ENCODE measurements at places on chromosomes 13 and 19.

DNA sequence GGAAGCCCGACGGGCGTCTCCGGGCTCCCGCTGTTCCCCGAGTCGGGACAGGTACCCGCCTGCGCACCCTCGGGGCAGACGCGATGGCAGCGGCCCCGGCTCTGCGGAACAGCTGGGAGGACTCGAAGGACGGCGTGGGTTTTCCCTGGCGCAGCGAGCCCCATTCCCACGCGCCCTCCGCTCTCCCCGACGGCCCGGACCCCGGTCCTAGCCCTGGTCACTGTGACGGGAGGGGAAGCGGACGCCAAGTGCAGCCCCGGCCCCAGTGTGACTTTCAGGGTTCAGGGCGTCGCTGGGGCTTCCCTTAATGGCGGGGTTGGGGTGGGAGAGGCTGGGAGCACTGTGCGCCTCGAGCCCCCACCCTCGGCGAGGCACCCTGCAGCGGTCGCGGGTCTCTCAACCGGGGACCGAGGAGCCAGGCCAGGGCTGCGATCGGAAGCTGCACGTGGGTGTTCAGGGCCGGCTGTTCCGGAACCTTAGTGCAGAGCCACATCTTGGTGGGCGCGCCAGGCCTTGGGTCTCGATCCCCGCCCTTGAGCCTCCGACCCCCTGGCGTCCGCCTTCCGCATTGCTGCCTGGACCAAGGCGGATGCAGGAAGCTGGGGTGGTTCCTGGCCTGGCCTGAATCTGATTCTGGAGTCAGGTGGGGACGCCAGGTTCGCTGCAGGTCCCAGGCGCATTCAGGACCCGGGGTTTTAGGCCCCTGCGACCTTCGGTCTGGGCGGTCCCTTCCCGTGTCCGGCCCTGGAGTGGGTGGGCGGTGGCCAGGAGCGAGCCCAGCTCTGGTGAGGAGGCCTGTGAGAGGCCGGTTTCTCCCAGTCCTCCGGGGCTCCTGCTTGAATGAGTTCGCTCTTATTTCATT lies 3.5 kb downstream of the LGALS7B start:
- no peak for DNase-seq

- no peak for DNase-seq
Measured at GRCh38 chr13:29993716-29994488, 143.5 kb upstream of the UBL3 start.

GRCh38 chr19:56261145-56261544 lies 11.4 kb upstream of the EDDM13 start:
- no peak for DNase-seq

GRCh38 chr19:42563352-42564210 lies 31.1 kb downstream of the CEACAM8 start:
- no peak for DNase-seq

GRCh38 chr13:55439450-55439849 lies 1701.3 kb upstream of the PRR20A start:
- DNase-seq: no peak

DNA sequence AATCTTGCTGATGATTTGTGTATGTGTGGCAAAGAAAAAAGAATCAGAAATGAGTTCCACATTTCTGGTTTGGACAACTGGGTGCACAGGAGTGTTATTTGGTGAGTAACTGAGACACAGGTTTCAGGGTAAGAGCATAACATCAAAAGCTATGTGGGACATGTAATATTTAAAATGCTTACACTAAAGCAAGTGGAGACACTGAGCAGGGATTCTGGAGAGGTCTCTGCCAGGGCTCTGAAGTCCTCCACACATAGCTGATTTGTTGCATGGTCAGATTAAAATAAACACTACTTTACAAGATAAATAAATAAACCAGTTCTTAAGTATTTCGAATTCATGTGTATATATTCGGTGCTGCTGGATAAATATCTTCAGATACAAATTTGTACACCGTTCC lies 16.3 kb upstream of the PEG3 start:
- no peak for DNase-seq

GRCh38 chr19:48617146-48617937 lies 1.6 kb downstream of the RPL18 start:
- no peak for DNase-seq

DNA sequence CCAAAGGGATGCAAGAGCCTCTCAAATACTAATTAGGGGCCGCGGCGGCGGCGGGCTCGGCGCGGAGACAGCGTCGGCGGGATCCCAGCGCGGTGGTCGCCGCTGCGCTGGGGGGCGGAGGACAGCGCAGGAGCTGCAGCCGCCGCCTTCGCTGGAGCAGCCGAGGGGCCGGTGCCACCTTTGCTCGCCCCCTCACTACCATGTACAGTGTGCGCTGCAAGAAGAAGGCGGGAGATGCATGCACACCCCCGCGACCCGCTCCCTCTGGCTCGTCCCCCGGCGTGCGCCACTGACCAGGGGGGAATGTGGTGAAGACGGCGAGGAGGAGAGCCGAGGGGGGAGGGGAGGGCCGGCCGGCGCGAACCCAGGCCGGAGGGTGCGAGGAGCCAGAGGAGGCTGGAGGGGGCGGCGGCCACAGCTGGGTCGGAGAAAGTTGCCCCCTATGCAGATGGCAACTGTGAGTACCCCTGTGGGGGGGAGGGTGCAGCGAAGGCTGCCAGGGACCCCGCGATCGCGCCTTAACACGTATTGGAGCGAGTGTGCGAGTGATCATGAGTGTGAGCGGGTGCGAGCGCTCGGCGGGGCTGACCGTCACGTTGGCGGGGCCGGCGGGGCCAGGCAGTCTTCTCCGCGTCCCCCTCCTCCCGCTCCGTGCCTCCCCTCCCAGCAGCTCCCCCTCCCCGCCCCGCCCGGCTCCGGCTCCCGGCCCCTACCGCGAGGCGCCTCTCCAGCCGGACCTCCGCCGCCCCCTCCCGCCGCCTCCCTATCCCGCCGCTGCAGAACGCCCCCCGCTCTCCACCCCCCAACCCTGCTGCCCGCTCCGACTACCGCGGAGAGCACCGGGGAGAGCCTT lies 808 bp downstream of the SLITRK5 start:
- no peak for DNase-seq

- no peak for DNase-seq
Measured at GRCh38 chr13:94063096-94063495, 416.4 kb downstream of the DCT start.

- no peak for DNase-seq
Measured at GRCh38 chr19:17968362-17968761, 1.5 kb downstream of the KCNN1 start.

DNA sequence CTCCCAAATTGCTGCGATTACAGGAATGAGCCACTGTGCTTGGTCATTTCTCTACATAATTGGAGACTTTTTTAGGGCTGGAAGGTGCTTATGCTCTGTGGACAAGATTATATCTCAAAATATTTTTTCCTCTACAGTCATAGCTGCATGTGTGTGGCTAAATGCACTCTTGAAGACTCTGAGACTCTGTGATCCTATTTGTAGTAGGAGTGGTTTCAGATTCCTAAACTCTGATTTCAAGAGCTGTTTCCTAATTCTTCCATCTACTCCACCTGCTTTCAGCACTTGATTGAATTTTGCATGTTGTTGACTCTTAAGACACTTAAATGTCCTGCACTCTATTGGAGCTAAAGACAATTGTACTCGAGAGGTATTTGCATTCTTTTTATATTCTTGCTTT lies 78.0 kb downstream of the KLF5 start:
- no peak for DNase-seq

DNA sequence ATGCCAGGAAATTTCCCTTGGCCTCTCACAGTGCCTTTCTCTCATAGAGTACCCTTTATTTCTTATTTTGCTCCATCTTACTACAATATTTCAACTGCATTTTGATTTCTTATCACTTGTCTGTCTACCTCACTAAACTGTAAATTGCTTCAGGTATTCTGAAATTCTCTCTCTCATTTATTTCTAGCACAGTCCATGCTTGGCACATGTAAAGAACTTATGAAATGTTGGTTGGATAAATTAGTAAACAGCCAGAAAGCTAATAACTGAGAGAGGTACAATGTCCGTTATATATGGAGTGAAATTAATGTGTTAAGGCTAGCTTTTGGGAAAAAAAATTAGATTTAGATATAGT lies 138.3 kb upstream of the RFC3 start:
- DNase-seq: no peak

DNA sequence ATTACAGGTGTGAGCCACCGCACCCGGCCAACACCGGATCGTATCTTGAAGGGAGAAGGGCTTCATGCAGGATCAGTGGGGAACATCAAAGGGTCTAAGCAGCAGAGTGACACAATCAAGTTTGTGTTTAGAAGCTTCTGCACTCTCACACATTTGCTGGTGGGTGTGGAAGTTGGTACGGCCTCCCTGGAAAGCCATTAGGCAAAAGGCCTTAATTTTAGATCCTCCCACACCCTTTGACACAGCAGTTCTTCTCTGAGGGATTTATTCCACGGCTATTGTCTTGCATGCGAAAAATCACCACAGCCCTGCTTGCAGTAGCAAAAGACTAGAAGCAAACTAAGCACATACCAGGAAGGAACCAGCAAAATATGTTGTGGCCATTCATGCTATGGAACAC lies 18.3 kb upstream of the SLC1A5 start:
- DNase-seq: no peak

- no peak for DNase-seq
Measured at GRCh38 chr13:38730332-38730731, 43.5 kb downstream of the FREM2 start.

DNA sequence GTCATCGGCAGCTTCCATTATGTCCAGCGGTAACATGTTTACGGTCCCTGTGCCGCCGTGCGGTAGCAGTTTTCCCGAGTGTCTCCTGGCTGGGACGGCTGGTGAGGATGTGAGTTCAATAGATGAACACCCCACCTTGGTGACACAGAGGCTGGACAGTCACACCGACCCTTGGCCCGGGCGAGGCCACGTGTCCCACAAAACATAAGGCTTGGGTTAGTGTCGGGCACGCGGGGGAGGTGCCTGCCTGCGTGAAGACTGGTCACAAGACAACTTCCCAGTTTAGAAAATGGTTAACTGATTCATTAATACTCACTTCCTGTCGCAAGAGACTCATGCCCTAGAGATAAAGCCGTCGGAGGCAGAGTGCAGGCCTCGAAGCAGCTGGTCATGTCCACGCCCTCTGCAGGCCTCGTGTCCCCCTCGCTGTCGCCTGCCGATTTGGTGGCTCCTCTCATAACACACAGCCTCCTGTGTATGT lies 17.2 kb downstream of the RASA3 start:
- DNase-seq: no peak

DNA sequence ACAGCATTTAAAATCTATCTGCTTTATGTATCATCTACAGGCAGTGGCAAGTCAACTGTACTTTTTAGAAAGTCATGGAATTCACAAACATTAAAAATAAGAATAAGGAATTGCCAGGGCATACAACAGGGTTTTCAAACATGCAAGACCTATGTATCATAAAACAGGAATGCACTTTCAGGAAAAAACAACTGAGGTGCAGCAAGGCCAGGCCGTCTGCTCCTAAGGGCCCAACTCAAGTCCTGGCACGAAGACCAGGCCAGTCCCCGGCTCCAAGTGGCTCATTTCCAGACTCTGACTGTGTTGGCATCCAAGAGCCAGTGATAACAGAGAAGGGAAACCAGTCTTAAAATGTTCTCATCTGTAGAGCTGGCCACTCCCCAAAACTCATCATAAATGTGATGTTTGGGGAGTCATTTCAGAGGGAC lies 7.1 kb downstream of the RFX2 start:
- DNase-seq: no peak

DNA sequence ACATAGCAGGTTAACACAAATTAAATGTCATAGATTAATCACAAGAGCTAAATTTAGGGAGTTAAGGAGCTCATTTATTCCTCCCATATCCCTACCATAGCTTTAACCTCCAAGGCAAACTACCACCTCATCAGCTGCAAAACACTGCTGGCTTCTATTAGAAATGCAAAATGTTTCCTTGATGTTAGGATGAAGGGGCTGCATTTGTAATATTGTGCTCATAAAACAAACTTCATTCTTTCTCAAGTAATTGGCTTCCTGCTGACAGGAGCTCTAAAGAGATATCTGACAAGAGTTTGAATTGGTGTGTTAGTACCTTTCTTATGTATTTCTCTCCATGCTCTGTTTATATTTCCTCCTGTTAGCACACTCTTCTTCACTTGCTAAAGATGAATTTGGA lies 152.1 kb downstream of the OLFM4 start:
- no peak for DNase-seq

DNA sequence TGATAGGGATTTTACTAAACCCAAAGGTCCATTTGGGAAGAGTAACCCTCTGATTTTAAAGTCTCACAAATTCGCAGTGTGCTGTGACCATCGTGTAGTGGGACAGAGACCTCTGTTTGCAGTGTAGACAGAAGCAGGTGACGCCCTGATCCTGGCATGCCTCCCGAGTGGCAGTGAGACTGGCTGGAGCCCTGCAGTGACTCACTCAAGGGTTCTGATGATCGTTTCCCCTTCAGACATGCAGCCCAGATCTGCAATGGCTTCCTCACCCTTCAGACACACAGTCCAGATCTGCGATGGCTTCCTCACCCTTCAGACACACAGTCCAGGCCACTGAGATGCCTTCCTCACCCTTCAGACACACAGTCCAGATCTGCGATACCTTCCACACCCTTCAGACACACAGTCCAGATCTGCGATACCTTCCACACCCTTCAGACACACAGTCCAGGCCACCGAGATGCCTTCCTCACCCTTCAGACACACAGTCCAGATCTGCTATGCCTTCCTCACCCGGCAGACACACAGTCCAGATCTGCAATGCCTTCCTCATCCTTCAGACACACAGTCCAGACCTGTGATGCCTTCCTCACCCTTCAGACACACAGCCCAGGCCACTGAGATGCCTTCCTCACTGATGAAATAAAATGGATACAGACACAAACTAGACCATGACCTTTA lies 125.2 kb downstream of the ATP11A start:
- no peak for DNase-seq

DNA sequence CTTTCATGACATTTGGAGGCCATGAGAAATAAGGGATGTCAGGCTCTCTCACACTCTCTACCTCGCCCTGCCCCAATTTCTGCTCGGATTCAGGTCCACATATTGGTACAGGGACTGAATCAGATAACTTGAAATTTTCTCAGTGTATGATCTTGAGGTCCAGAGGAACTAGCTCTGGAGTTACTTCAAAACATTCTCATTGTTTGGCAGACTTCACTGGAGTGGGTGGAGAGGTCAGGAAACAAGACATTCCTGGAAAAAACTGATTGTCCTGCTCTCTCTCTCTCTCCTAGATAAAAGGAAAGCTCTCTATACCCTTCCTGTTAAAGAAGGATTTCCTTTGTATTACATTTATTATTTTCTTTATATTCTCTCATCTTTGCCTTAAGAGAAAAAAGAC lies 428.1 kb upstream of the DACH1 start:
- DNase-seq: no peak

DNA sequence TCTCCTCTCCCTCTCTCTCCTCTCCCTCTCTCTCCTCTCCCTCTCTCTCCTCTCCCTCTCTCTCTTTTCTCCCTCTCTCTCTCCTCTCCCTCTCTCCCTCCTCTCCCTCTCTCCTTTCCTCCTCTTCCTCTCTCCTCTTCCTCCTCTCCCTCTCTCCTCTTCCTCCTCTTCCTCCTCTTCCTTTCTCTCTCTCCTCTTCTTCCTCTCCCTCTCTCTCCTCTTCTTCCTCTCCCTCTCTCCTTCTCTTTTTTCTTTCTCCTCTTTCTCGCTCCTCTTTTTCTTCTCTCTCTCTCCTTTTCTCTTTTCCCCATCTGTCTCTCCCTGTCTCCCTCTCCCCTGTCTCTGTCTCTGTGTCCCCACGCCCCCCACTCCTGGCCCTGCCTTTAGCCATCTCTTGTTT lies 136.7 kb downstream of the GGACT start:
- no peak for DNase-seq

All from activated T-helper 1 cell treated with anti-CD3 and anti-CD28 coated beads, Interleukin-12 subunit alpha, Interleukin-12 subunit beta, Interleukin-2, Interleukin-4 antibody, amounts not matched to agents 30 ng/mL and 10 ng/mL and 1 ng/mL, durations not matched to agents 14 hours and 24 hours and 36 hours (primary cell).